Activated T-cell treated with anti-CD3 and anti-CD28 coated beads for 48 hours (primary cell): ENCODE measurements at places on chromosomes 12 and 14.

DNA sequence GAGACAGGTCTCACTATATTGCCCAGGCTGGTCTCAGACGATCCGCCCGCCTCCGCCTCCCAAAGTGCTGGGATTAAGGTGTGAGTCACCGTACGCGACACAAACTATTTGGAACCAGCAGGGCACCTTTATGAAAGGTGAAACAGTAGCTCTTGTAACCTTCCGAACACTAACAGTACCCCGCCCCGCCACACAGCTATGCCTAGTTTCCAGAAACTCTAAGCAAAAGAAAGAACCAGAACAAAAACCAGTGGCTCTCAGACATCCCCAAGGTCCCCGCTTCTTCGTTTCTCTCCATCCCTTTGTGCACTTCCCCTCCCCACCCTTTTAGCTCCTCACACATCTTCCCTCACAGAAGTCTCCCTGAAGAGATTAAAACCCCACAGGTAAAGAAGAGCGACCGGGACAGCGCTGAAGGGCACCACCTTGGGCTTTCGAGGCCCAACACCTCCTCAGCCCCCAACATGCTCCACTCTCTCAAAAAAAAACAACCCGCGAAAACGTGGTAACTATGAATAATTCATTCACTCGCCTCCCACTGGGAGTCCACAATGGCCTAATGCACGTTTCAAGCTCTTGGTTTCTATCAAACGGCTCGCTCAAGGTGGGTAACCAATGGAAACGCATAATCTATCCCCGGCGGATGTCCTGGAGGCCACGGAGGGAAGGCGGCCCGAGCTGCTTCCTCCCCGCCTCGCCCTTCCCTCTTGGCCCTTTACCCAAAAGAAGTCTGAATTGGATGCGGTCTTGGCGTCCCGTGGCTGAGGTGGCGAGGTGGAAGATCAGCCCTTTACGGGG, 877 bp downstream of the BAG5 start:
- peak; percentile 45 for DNase-seq

- DNase-seq: no peak
These were observed 23.3 kb upstream of the NEK9 start for GRCh38 chr14:75150150-75150549.

DNA sequence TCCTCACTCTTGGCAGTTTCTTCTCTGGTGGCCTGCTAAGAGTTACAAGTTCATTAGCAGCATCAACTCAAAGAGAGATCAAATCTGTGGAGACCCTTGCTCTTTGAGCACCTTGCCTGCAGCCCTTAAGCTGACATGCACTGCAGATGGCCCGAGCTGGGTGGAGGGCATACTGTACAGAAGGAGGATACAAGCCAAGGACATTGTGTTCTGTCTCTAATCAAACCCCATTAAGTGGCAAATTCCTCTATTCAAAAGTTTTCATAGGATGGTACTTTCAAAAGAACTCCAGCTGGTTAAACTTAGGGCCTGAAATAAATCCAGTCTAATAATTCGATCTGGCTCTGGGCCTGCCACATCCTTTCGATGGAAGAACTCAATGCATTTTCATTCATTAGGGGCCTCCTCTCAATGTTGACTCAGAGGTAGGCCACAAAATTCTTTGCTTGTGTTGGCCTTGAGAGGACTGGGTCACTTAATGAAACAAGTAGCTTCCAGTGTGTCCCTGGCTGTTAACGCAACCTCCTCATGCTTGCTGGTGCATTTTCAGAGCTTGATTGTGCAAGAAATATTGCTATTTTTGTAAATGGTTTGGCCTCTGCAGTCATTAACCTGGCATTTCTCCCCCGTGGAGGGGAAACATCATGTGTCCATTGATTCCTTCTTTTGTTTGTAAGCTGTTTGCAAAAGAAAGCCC, 318.2 kb downstream of the NUAK1 start:
- no peak for DNase-seq

DNA sequence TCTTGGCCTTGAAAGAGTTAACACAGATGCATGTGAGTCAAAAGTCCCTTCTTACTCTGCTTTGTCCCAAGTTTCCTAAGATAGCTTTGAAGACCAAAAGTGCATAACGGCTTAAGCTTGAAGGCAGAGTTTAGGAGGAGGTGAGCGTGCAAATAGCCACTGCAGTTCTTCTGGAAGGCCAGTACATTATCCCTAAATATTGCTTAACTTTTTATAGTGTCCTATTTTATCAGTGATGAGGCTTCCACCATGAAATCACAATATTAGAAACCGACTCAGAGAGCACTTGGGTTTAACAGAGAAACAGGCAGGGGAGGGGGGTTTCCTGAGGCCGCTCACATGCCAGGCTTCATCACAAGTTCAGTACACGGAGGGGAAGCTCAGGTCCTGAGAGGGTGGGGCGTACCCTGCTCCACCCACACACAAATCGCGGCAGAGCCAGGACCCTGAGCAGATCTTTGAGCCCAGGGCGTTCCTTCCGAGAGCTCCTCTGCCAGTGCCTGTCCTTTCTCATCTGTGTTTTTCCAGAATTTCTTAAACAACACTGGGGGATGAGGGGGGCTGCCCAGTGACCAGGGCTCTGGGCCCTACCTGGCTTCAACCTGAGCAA, 26.8 kb upstream of the BDKRB2 start:
- no peak for DNase-seq

GRCh38 chr14:105431256-105431655, 11.6 kb downstream of the MTA1 start:
- DNase-seq: no peak

GRCh38 chr12:16949371-16949770, 343.4 kb upstream of the LMO3 start:
- DNase-seq: no peak

DNA sequence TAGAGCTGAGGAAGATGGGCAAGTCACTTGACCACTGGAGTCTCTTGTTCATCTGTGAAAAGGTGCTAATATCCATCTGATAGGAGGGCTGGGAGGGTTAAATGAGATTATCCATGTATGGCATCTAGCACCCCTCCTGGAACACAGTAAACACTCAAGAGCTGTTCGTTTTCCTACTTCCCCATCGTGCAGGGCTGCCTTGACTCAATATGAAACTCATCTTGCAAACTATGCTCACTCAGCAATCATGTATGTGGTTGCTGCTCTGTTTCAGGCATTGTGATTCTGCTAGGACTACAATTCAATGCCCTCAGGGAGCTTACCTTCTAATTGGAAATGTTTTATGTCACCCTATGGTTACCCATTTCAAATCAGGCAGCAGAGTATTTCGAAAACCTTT, 395.6 kb downstream of the BCAT1 start:
- DNase-seq: no peak

DNA sequence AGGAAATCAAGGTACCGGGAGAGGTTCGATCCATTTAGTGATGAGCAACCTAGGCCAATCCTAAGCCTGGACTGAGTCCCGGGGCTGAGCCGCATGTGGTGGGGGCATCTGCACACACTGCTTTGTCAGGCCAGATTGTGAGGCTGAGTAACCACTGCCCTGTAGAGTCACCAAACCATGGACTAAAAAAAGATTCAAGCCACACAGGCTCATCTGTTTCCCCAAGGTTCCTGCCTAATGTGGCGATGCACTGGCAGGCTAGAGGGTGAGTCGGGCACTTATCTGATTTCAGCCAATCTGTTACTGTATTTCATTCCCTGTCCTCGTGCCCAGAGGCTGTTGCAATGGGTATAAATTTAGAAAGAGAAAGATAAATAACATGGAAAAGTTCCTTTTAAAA, 140.8 kb downstream of the TTC7B start:
- DNase-seq: no peak

- no peak for DNase-seq
These were observed 12.2 kb upstream of the TUBA1A start for GRCh38 chr12:49200919-49201594.

DNA sequence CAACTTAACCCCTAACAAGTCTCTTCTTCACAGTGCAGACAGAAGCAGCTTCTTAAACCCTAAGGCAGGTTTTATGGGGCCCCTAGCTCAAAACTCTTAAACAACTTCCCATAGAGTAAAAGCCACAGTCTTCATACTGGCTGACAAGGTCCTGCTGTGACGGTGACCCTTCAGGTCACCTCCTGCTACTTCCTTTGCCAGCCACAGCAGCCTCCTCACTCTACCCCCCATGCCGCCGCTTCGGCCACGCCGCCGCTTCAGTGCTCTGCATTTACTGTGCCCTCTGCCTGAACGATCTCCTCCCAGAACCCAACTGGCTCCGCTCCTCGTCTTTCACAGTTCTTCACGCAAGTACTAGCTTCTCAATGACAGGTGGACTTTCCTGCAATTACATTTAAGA, 45.5 kb downstream of the ACADS start:
- DNase-seq: no peak

- DNase-seq: no peak
These were observed 271.4 kb downstream of the SSPN start for GRCh38 chr12:26466726-26467125.

DNA sequence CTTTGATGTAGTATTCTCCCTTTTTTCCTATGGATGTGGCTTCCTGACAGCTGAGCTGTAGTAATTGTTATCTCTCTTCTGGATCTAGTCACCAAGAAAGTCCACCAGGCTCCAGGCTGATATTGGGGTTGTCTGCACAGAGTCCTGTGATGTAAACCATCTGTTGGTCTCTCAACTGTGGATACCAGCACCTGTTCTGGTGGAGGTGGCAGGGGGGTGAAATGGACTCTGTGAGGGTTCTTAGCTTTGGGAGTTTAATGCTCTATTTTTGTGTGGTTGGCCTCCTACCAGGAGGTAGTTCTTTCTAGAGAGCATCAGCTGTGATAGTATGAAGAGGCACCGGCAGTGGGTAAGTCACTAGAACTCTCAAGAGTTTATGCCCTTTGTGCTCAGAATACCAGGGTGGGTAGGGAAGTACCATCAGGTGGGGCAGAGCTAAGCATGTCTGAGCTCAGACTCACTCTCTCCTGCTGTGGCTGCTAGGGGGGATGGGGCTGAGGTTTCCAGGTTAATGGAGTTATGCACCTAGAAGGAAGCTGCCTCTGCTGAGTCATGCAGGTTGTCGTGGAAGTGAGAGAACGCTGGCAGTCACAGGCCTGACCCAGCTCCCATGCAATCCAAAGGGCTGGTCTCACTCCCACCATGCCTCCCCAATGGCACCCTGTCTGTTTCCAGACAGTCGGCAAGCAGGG, 3.0 kb upstream of the TAS2R14 start:
- DNase-seq: no peak

- DNase-seq: no peak
These were observed 763.9 kb upstream of the MGAT4C start for GRCh38 chr12:87020071-87020470.

- no peak for DNase-seq
These were observed 25.4 kb downstream of the BATF start for GRCh38 chr14:75547552-75548250.

- no peak for DNase-seq
These were observed 43.5 kb downstream of the MIPOL1 start for GRCh38 chr14:37241198-37241597.

GRCh38 chr12:94415066-94415465, 44.6 kb downstream of the CEP83 start:
- DNase-seq: no peak

DNA sequence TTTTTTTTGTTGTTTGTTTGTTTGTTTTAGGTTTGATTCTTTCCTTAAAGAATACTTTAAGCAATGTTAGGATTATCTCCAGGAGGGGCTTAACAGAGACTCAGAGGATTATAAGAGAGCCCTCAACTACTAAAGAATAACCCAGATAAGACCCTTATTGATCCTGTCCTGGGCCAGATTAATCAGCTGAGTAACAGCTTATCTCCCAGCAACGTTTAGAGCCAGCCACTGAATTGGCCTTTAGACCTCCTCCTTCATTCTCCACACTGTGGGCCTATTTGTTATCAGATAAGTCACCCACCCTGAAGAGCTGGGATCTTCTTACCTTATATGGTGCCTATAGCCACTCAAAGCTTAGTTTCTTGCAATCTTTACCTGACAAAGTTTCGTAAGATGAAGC, 71.1 kb downstream of the FIGNL2 start:
- no peak for DNase-seq

DNA sequence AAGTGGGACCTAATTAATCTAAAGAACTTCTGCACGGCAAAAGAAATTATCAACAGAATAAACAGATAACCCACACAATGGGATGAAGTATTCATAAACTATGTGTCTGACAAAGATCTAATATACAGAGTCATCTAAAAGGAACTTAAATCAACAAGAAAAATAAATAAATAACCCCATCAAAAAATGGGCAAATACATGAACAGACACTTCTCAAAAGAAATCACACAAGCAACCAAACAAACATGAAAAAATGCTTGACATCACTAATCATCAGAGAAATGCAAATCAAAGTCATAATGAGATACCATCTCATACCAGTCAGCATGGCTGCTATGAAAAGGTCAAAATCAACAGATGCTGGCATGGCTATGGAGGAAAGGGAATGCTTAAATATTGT, 466.9 kb downstream of the SOX5 start:
- no peak for DNase-seq

GRCh38 chr12:3145033-3145432, 67.9 kb downstream of the TSPAN9 start:
- no peak for DNase-seq

GRCh38 chr14:81594012-81594411, 60.4 kb upstream of the SEL1L start:
- no peak for DNase-seq

GRCh38 chr14:54010981-54011380, 54.4 kb upstream of the BMP4 start:
- no peak for DNase-seq
